ENCODE measurements at places on chromosomes 11 and 22.
A peak's percentile ranks its signal among the peaks of the same experiment; 100 is the strongest.

DNA sequence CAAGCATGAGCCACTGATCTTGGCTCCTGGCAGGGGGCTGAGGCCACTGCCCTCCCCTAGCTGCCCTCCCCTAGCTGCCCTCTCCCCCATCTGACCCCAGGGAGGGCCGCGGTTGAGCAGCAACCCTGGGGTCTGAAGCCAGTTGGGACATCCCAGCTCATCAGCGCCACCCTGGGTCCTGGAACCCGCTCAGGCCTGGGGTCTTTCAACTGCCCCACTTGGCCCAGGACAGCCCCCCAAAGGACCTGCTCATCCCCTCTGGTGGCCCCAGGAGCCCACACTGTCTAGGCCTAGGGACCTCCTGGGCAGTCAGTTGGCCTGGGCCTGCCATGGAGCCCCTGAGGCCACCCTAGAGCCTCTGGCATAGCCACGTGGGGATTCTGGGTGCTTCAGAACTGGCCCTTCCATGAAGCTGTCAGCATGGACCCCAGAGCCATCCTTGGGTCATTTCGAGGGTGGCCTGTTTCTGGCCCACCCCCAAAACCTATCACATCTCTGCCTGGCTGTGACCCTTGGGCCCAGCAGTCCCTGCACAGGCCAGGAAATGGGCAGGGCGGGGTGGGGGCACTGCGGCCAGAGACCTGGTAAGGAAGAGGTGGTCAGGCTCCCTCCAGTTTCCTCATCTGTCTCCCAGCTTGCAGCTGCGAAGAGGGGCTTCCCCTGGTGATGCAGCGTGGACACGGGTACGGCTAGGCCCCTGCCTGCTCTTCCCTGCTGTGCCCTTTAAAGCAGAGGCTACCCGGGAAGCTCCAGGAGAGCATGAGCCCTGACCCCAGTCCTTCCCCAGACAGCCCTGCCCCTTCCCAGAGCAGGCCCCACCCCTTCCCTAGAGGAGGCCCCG, 37.9 kb downstream of the MUC2 start:
- no peak for DNase-seq

DNA sequence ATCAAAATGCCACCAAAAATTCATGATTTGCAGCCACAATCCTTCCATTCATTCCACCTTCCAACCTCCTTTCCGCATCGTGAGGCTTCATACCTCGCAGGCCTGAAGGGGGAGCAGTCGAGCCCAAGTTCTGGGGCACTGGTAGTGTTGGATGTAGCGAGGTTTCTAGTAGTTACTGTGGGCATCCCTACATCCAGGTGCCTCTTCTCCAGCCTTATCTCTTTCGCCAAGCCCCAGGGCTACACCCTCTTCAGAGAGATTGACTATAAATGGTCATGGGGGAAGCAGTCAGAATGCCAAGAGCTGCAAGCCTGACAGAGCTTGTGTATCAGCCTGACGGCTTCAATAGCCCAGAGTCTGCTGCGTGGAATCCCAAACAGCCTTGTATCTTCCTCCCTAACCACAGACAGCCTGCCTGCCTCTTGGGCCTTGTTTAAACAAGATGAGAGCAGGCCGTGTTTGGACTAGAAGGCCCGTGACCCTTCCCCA, 28.9 kb downstream of the CLMP start:
- peak; percentile 85 for DNase-seq

DNA sequence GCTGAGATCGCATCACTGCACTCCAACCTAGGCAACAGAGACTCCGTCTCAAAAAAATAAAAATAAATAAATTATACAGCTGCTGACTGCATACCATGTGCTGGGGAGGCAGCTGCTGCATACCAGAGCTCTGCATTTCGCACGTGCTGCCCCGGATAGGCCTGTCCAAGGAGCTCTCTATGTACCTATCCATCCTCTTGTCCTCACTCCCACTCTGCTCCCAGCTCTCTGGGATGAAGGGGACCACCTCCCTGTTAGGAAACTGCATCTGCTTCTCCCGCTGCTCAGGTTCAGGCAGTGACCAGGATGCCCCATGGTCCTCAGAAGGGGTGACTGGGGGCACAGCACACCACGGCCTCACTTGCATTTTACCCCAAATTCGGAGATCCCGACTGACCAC, 302.3 kb downstream of the BRD1 start:
- no peak for DNase-seq

GRCh38 chr11:98277251-98277912, 743.4 kb upstream of the CNTN5 start:
- DNase-seq: no peak

DNA sequence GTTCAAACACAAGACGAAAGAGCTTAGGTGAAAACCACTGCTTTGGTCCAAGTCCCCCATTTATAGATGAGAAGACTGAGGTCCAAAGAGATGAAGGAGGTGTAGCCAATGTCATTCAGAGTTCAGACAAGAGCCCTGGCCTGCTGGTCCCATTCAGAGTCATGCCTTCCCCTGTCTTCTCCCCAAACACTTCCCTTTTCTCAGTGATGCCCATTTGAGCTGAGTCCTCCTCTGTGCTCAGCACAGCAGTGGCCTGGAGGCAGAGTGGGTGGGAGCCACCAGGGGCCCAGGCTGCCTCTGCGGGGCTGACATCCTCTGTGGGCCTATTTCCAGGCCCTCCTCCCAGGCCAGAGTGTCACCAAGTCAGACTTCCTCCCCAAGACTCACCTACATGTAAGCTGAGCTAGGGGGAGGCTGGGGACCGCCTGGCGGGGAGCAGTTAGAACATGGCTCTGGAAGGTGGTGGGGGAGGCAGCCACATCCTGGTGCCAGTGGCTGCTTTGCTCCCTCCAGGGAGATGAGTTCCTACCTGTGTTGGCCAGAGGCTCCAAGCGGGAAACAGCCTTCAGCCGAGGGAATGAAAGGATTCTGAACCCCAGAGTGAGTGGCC, 22.4 kb upstream of the LRRC10B start:
- no peak for DNase-seq

Measured in ovary (tissue), 10 donors.